ENCODE measurements at places on chromosomes 11 and 22.
A peak's percentile ranks its signal among the peaks of the same experiment; 100 is the strongest.

DNA sequence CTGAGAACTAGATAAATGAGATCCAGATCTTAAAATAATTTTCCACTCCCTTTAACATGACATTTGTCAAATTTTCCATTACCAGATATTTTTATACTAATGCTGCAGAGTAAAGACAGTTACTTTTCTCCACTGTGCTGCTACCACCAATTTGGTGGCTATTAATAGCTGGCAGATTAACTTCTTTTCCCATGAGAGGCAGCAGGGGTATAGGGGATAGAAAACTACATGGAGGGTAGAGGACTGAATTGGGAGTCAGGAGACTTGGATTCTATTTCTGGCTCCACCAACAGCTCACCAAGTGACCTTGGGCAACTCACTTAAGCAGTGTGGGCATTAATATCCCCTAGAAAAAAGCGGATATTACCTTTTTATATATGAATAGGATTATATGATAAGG, 69.2 kb downstream of the KIF18A start:
- no peak for DNase-seq

- DNase-seq: peak; percentile 85
Measured at GRCh38 chr11:12066056-12066798, 44.2 kb upstream of the MICAL2 start.

GRCh38 chr22:20503816-20504215, 3.6 kb upstream of the MED15 start:
- DNase-seq: peak; percentile 74

DNA sequence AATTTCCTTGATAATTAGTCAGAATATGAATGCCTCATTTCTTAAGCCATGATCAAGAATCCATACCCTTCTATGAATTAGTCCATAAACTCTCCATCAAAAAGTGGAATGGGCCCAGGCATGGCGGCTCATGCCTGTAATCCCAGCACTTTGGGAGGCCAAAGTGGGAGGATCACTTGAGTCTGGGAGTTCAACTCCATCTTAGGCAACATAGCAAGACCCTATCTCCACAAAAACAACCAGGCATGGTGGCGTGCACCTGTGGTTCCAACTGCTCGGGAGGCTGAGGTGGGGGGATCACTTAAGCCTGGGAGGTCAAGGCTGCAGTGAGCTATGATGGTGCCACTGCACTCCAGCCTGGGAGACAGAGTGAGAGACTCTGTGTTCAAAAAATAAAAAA, 52.1 kb upstream of the SHANK2 start:
- no peak for DNase-seq

GRCh38 chr11:13320688-13321087, 43.1 kb downstream of the BMAL1 start:
- DNase-seq: no peak

DNA sequence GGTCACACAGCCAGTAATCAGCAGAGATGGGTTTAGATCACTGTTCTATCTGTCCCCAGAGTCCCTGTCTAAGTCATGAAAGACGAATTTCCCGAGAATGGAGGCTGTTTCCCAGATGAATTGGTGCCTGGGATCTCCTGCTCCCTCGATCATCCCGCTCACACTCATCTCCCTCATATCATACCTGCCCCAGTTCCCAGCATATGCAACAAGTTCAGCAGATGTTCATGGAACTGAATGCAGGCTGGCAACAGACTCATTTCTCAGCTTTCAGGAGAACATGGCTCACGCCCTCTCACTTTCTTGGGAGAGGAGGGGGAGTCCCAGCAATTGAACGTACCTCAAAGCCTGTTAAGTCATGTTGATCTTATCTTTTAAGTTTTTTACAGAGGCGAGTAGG, 22.1 kb downstream of the CD6 start:
- no peak for DNase-seq

DNA sequence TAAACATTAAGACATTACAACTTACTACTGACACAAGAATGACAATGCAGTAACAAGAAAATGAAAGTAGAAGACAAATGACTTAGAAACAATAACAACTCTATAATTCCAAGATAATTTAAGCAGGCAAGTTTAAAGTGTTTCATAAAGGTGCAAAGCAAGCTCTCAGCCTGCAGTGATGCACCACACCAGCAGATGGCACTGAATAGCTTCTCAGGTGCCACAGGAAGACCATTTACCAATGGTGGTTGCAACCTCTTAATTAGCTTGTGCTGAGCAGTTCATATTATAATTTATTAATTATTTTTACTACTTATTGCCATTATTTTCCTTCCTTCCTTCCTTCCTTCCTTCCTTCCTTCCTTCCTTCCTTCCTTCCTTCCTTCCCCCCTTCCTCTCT, 60.6 kb downstream of the NXPE2 start:
- DNase-seq: peak; percentile 66

DNA sequence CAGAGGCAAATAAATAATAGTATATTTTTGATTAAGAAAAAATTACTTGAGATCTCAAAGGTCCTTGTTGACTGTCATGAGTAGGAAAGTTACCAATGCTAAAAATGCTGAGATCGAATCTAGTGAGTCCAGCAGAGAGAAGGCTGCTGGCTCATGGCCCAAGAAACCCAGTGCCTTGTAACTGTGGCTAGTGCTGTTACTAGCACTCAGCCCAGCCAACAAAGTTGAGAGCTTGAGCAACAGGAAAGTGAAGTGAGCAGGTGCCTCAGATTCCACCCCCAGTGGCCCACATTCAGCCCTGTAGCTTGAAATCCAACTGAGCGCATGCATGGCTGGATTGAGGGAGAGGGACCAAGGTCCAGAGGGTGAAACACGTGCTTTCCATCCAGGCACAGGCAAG, 398.2 kb downstream of the SHANK2 start:
- DNase-seq: no peak

GRCh38 chr11:120137611-120138521, at the start of gene TRIM29:
Gene TRIM29 (minus strand): TSS chr11:120138113. CDS start chr11:120138031, 82 bp downstream.
- no peak for DNase-seq

GRCh38 chr11:66869567-66869870, 12.7 kb downstream of the LRFN4 start:
- no peak for DNase-seq

GRCh38 chr22:46076651-46077339, 73.5 kb upstream of the PPARA start:
- peak; percentile 64 for DNase-seq

GRCh38 chr22:27844656-27845591, 43.4 kb upstream of the MN1 start:
- no peak for DNase-seq

DNA sequence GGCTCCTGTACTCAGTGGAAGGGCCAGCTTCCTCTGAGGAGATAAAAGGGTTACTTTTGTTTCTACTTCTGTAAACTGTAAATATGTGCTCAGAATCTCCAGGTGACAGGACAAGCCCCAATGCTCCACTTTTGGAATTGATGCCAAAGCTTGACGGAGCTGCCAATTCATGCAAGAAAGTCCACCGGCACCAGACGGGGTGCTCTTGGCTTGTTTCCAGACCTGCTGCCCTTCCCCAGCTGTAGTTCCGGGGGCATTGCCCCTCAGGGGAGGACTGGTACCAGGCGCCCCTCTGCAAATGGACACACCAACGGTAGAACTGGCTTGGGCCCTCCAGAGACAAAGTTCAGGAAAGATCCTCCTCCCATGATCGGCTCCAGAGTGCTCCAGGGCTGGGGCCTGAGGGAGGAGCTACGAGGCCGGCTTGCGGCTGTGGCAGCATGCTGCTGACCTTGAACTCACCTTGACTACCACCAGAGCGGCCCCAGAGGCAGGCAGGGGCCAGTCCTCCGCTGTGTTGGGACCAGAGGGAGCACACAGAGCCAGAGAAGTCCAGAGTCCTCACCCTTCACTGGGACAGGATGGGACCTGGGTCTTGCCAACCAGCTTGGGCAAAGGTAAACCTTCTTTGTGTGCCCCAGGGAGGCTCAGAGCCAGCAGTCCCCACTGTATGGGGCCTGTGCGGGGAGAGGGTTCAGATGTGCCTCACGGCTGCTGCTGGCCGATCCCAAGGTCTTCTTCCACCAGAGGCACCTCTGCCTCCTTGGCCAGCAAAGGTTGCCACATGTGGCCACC, 17.8 kb upstream of the OAF start:
- DNase-seq: no peak

DNA sequence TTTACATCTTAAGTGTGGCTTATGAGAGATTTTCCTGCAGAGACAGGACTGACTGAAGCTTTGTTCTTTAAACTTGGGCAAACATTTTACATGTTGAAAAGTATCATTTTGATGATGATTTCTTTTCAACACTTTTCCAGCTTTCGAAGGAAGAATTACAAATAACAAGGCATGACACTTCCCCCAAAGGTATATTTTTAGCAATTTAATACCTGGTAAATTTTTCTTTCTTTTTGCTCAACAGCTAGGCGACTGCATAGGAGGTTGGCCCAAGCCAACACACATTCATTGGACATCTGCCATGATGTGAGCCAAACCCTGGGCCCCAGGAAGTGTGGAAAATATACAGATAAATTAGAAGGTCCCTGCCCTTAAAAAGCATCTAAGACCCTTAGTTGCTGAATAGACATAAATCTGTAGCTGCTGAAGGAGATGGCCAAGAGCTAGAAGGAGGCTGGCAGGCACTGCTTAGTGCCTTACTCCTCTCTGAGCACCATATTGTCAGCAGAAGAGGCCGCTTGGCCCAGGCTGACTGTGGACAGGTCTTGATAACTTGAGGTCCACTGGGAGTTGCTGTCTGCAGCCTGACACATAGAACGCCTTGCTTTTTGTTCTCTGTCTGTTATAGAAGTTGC, 53.3 kb upstream of the CD44 start:
- no peak for DNase-seq

- DNase-seq: no peak
Measured at GRCh38 chr11:126601136-126601535, 245.7 kb downstream of the ST3GAL4 start.

- no peak for DNase-seq
Measured at GRCh38 chr11:76406359-76406758, 25.2 kb downstream of the GVQW3 start.

GRCh38 chr11:103904324-103904667, 132.1 kb upstream of the DDI1 start:
- no peak for DNase-seq

- DNase-seq: no peak
Measured at GRCh38 chr11:123903932-123904331, 2.0 kb downstream of the OR8D4 start.

DNA sequence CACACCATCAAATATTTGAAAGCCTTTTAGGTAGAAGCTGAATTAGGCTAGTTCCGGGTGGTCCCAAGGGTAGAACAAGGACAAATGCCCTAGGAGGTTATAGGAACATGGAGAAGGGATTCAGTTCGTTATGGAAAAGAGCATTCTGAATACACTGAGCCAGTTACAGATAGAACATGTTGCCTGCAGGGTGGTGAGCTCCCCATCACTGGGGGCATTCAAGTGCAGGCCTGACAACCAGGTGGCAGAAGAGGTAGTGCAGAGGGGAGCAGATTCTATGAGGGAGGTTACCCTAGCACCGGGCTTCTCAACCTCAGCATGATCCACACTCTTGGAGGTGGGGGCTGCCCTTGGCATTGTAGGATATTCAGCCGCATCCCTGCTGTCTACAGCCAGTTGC, 24.2 kb downstream of the LIF start:
- DNase-seq: no peak

- DNase-seq: no peak
Measured at GRCh38 chr11:59766542-59767224, 11.5 kb downstream of the STX3 start.

DNA sequence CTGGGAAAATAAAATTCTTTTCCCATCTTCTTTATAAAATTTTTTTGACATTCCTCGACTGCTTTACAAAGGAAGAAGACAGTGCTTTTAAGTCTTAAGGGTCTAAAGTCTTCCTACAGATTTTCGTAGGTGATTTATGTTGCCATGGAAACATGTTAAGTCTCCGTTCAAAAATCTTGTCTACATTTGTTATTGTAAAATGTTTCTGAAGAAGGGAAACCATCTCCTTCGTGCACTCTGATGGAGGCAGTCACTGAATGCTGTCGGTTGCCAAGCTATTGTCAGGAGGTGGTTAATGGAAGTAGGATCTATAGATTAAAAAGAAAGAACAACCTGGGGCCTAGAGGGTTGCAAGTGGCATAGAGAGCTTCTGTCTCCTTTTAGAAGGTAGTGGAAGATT, 52.6 kb downstream of the MAP6 start:
- DNase-seq: no peak

DNA sequence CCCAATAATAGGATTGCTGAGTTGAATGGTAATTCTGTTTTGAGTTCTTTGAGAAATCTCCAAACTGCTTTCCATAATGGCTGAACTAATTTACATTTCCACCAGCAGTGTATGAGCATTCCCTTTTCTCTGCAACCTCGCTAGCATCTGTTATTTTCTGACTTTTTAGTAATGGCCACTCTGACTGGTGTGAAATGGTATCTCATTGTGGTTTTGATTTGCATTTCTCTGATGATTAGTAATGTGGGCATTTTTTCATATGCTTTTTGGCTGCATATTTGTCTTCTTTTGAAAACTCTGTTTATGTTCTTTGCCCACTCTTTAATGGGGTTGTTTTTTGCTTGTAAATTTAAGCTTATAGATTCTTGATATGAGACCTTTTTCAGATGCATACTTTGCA, 97.4 kb downstream of the FDX1 start:
- no peak for DNase-seq

- no peak for DNase-seq
Measured at GRCh38 chr11:82676483-82677094, 57.1 kb downstream of the FAM181B start.

- peak; percentile 96 for DNase-seq
Measured at GRCh38 chr11:61129639-61130523, 27.6 kb downstream of the CD5 start.

- DNase-seq: no peak
Measured at GRCh38 chr11:18463439-18463838, 7.8 kb downstream of the LDHAL6A start.

- DNase-seq: no peak
Measured at GRCh38 chr11:43548916-43549315, 131.6 kb upstream of the HSD17B12 start.

GRCh38 chr11:114501901-114502300, 57.8 kb downstream of the NXPE1 start:
- DNase-seq: no peak

GRCh38 chr11:73404048-73404447, 27.8 kb downstream of the RELT start:
- peak; percentile 57 for DNase-seq

GRCh38 chr11:93444617-93445073, 98.5 kb downstream of the SMCO4 start:
- peak; percentile 21 for DNase-seq
